Natural killer cell treated with Interleukin-12 subunit alpha and Interleukin-12 subunit beta and Interleukin-15 and Interleukin-18, amount 100 ng/mL, for 72 hours (primary cell): ENCODE measurements at places on chromosomes 16 and 17. TPM values are rescaled to one million over a fixed set of nuclear protein-coding genes. Genes with fewer than 3 reads are reported as not detected.

DNA sequence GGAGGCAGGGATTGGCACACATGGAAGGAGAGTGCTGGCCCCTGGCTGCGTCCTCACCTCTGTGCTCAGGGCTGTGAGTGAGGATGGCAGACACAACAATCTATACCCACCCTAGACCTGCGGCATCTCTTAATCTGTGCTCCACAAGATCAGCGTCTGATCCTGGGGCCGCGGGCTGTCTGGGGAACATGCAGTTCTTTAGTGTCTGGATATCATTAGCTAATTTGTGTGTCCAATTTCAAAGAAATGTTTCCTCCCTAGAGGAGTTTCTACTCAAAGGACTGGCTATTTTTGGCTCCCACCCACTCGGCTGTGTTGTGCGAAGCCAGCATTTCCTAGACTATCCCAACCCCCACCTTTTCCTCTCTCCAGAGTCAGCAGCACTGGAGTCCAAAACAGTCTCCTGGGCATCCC is 93.8 kb downstream of the GRIN2A start:
- DNase-seq, result no peak

WNK4 gene
- total RNA-seq, result 0.28 TPM

GRCh38 chr16:4386451-4386805 is 14.8 kb downstream of the VASN start:
- DNase-seq, result no peak

CCDC200 gene
- total RNA-seq, result not detected

MYADML2 gene
- not detected for total RNA-seq

- DNase-seq, result no peak
Observed at GRCh38 chr16:74738113-74738541, 36.5 kb downstream of the FA2H start.

DNA sequence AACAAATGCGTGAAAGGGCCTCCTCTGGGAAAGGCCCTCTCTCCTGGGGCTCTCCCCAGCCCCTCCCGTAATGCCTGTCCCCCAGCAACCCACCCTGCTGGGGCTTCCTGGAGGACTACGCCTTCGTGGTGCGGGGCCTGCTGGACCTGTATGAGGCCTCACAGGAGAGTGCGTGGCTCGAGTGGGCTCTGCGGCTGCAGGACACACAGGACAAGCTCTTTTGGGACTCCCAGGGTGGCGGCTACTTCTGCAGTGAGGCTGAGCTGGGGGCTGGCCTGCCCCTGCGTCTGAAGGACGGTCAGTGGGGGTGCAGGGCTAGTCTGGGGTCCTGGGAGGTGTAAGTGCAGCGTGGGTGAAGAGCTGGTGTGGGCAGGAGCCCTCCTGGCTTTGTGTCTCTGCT is 4.9 kb downstream of the SPATA20 start:
- no peak for DNase-seq

ABCA9 gene
- total RNA-seq, result 0.12 TPM

ABCA8 gene
- not detected for total RNA-seq

- DNase-seq, result no peak
Observed at GRCh38 chr17:37494401-37494831, 4.7 kb downstream of the DUSP14 start.

DNA sequence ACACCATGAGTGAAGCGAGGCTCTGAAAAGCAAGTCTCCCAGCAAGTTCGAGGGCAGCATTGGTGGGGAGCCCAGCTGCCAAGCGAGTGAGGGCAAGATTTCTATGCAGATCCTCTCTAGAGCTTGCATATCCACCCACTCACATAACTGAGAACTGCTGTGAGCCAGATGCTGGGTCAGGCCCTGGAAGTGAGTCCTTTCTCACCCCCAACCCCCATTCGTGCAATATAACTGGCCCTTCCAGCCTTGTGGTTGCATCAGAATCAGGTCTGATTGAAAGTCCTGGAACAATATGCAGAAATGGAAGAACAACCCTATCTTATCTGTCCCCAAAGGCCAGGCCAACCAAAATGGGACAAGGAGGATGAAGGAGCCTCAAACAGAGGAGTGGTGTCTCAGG is 146.6 kb downstream of the IRX5 start:
- no peak for DNase-seq

NPIPB9 gene
- 7.8 TPM for total RNA-seq

SHCBP1 gene
- total RNA-seq, result 32.9 TPM

- DNase-seq, result peak; percentile 81
Observed at GRCh38 chr17:74671031-74671771, 41.5 kb downstream of the CD300LF start.

DNA sequence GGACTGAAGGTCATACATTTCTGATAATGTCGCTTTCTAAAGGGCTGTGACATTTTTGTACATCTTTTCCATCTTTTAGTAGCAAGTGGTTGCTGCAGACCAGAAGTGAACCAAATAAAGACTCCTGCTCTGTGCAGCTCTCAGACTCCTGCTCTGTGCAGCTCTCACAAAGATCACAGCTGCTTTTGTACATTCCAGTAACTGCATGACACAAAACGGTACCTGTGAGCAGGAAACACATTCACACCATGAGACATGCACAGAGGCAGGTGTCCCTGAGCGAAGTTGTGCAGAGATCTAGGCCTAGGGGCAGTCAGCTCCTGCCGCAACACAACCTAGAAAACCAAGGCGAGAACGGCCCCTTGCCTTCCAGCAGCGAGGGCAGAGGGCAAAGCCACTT is 67.5 kb downstream of the KLHDC4 start:
- DNase-seq, result no peak

ANKRD40CL gene
- total RNA-seq, result not detected

POLR2C gene
- total RNA-seq, result 85.4 TPM

DNA sequence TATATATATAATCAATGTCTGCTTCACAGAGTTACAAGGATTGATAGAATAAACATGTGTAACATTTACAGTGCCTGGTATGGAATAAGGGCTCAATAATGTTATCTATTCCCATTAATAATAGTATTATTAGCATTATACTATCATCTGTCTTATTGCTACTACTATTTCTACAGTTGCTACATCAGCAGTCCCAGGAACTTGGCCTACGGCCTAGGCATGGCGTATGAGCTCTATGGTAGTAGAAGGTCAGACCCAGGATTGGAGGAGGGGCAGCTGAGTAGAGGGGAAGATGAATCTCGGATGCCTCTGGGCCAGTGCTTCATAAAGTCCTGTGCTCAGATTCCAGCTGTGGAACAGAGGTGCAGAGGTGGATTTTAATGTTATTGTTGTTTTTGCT is 146.3 kb upstream of the TBX2 start:
- DNase-seq, result no peak

DNA sequence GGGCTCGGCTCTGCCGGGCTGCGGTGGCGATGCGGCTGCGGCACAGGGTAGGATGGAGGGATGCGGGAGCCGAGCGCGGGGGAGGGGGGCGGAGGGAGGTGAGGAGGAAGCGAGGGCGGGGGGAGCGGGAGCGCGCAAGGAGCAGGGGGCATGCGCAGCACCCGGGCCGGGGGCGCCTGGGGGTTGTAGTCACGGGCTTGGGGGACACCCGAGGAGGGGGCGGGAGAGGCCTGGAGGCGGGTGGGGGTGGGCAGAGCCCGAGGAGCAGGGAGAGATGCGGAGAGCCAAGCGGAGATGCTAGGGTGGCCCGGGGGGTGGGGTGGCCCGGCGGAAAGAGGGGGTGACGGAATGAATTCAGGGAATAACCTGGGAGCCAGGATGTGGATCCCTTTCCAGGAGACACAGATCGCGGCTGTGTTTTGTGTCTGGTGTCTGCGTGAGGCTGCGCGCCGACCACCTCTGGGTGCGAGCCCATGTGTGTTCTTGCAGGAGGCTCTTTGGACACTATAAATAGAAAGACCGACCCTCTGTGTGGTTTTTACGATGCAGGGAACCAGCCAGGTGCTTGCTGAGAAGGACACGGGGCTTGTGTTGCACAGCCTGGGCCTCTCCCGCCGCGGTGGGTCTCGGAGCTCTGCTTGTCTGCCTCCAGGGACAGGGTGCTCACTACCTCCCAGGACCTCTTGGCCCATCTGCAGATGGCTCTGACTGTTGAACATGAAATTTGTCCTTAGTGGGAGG is at the start of gene STX1B:
STX1B (minus strand) TSS at position 54 of the 741 bp plus-strand sequence. CDS start 242 bp downstream, outside the sequence.
- no peak for DNase-seq

- peak; percentile 65 for DNase-seq
Observed at GRCh38 chr17:35345926-35346771, 27.3 kb downstream of the SLFN11 start.

DNA sequence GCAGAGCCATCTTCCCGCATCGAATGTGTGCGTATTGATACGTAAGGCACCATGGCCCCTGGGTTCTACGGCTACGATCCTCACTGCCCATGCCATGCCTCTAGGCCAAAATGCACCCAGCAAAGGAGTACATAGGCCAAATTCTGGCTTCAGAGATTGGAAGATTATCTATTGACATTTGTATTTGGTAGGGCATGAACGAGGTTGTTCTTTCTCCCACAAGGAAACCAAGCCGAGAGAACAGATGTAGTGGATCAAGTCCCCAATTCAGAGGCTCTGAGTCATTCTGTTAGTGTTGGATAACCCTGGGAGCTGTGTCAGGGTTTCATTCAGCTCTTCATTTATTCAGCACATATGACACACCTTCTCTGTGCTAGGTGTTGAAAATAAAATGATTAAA is 36.5 kb downstream of the HOXB1 start:
- no peak for DNase-seq

GRCh38 chr17:61555127-61555566 is 35.9 kb downstream of the NACA2 start:
- DNase-seq, result no peak

- DNase-seq, result peak; percentile 79
Observed at GRCh38 chr16:31700530-31701388, 172.8 kb upstream of the ZNF267 start.

RASL10B gene
- total RNA-seq, result 0.14 TPM

GRCh38 chr16:82788225-82788624 is 161.5 kb downstream of the CDH13 start:
- DNase-seq, result no peak
